ENCODE measurements at places on chromosomes 5 and 9.

DNA sequence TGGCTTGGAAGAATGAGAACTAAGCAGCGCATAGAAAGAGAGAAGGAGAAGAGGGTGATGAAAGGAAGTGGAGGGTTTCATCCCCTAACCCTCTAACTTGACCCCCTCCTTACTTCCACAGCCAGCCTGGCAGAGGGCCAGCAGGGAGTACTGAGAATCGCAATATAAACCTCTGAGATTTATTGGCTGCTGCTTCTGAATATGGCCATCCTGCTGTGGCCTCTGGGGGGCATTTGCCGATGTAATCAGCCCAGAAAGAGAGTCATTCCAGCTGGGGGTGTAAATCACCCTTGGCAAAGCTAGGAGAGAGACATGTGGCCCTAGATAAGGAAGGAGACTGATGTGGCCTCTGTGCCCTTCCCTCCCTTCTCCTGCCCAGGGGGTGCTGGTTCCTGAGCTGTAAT is 960 bp upstream of the GFRA3 start:
- DNase-seq: no peak

- no peak for DNase-seq
Observed at GRCh38 chr9:78533500-78533899, 236.6 kb downstream of the PSAT1 start.

DNA sequence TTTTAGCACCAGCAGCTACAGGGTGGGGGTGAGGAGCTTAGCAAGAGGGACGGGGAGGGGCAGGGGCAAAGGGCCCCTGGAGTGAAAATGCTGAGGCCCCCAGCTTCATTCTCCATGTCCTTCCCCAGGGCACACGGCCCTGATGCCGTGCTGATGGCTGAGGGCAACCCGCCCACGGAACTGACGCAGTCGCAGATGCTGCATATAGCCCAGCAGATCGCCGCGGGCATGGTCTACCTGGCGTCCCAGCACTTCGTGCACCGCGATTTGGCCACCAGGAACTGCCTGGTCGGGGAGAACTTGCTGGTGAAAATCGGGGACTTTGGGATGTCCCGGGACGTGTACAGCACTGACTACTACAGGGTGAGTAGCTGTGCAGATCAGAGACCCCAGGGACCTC is 285.6 kb downstream of the NTRK2 start:
- no peak for DNase-seq

DNA sequence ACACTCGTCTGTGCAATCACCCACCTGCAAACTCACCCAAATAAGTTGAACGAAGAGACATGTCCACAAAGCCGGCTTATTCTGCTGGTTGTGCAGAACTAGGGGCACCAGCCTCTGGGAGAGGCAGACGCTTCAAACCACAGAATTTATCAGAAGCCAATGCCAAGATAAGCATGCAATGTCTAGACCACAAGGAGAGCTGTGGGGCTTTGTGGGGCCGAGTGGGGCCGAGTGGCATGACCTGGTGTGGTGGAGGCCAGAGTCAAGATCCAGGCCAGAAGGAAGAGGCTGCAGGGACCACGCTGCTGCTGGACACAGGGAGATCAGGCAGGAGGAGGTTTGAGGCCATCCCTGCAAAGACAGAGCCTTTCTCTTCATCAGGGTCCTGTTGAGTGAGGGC is 259.0 kb downstream of the IRX2 start:
- DNase-seq: no peak

DNA sequence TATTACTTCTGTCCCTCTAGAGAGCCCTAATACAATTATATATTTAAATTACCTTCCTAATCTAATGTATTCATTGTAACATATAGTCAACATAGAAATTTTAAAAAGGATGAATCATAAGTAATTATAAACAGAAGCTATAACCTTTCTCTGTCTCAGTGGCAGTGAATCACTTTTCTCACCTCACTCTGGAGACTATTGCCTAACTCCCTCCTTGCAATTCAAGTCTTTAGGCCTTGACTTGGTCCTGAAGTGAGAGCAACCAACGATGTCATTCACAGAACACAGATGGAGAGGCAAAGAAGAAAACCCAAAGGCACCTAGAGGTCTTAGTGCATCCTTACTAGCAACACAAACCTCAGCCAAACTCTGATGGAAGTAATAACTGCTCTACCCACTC is 133.3 kb upstream of the DPYSL3 start:
- no peak for DNase-seq

DNA sequence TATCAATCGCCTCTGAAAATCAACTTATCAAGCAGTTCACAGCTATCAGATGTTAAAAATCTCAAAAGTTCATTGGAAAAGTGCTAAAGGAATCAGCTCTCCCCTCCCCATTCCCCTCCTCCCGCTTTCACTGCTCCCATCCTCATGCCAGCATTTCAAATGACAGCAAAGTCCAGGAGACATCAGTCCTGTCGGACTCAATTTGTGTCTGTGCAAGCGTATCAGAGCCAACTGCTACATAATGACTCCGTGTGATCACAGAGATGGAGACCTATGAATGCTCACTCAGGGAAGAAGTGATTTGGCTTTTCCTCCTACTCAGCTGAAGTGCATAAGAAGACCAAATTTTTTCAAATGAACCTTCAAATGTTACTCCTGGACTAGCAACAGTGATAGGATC is 937.2 kb upstream of the DMAC1 start:
- no peak for DNase-seq

GRCh38 chr9:99449726-99450125 is 227.6 kb downstream of the SEC61B start:
- no peak for DNase-seq

- DNase-seq: no peak
Observed at GRCh38 chr9:80789831-80790230, 899.5 kb downstream of the TLE1 start.

GRCh38 chr5:2493356-2493755 is 258.1 kb downstream of the IRX2 start:
- no peak for DNase-seq

DNA sequence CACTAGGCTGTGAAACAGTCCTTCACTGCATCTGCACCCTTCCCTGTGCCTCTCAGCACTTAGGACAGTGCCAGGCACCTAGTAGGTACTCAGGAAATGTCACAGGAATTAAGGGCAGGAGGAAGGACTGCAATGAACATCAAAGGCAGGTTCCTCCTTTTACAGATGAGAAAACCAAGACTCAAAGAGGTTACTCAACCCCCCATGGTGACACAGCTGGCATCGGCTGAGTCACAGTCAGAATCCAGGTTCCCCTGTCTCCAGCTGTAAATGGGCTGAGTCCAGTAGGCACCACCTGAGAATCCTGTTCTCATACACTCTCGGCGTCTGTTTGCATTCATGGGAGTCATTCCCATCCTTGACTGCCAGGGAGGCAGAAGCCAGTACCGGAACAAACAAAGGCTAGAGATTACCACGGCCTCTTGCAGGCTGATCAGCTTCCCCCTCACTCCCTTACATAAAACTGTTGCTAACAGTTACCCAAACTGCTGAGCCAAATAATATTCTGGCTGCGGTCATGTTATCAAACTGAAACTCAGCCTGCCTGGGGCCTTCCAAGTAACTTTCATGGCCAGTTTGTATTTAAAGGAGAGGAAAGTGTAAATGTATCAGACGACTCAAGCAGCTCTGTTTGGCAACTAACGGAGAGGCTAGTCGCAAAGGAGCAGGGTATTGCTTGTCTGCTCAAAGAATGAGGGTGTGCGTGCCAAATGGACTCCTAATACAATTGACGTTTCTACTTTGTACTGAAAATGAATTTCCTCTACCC is 201.7 kb downstream of the PAPPA start:
- no peak for DNase-seq

GRCh38 chr9:68651280-68651893 is 53.7 kb upstream of the PIP5K1B start:
- no peak for DNase-seq

DNA sequence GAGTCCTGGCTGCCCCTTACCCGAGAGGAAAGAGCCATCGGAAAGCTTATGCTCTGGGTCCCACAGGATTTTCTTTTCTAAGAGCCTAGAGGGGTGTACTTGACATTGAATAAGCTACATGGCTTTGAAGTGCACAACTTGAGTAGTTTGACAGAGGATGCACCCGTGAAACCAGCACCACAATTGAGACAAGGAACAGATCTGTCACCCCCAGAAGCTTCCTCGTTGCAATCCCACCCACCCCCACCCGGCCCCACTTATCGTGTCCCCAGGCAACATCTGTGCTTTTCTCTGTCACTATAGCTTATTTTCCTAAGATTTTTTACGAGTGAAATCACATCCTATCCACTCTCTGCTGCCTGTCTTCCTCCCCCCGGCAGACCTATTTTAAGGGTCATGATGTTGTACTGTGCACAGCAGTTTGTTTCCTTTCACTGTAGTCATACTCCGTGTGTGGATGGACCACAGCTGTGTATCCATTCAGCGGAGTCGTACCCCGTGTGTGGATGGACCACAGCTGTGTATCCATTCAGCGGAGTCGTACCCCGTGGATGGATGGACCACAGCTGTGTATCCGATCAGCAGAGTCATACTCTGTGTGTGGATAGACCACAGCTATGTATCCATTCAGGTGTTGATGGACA is 8.8 kb upstream of the FCN2 start:
- DNase-seq: no peak

DNA sequence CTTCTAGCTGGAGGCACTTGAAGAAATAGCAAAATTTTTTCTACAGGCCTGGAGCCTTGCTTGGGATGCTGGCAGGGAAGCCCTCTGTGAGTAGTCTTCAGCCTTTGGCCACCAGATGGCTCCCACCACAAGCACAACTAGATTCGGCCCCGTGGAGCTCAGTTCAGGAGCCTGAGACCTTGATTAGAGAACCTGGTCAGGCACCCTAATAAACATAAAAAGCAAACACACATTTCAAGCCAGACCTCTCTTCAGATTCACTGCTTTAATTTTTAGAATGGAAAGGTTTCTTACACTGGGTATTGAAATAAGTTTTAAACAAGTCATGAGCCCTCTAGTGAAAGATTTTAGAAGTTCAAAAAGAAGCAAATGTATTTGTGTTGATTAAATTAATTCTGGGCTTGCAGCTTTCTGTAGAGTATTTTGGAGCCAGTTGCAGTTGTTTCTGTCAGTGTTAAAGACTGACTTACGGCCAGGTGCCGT is 41.4 kb downstream of the GLRX start:
- DNase-seq: peak; percentile 53

DNA sequence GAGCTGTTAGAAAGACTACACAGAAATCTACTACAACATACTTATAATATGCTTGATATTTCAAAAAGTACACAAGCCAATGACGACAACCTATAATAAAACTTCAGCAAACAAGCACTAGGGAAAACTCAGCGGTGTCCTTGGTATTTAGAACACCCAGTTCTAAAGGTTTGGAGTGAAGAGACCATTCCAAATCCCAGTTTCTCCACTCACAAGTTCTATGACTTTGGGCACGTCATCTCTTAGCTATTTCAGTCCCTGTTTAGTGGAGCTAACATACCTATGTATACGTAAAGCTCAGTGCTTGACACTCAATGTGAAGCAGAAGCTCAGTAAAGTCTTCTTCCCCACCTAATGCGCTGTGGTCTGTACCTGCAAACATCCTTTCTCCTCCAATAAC is 52.8 kb downstream of the MLLT3 start:
- no peak for DNase-seq

GRCh38 chr5:170254056-170254455 is 21.3 kb downstream of the C5orf58 start:
- DNase-seq: no peak

GRCh38 chr9:113381909-113382411 is 5.2 kb upstream of the HDHD3 start:
- no peak for DNase-seq

GRCh38 chr9:124661271-124661670 is 109.8 kb downstream of the NR6A1 start:
- no peak for DNase-seq

- DNase-seq: no peak
Observed at GRCh38 chr5:124979251-124979650, 232.8 kb upstream of the ZNF608 start.

GRCh38 chr9:93684161-93684765 is 107.9 kb downstream of the PHF2 start:
- no peak for DNase-seq

- DNase-seq: no peak
Observed at GRCh38 chr9:24090566-24090965, 264.5 kb upstream of the ELAVL2 start.

DNA sequence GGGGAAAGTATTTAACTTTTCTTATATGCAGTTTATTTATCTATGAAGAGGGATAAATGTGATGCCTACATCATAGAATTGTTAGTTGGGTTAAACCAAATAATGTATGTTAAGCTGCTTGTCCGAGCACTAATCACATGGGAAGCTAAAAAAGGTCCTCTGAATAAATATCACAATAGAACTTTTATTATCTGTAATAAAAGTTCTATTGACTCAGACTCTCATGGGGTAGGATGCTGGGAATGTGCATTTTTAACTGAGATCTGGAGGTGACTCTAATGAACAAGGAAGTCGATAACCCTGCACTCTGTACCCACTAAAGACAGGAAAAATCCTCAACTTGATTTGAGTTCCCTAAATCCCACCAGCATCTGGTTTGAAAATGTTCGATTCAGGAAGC is 205.9 kb upstream of the IL12B start:
- no peak for DNase-seq

DNA sequence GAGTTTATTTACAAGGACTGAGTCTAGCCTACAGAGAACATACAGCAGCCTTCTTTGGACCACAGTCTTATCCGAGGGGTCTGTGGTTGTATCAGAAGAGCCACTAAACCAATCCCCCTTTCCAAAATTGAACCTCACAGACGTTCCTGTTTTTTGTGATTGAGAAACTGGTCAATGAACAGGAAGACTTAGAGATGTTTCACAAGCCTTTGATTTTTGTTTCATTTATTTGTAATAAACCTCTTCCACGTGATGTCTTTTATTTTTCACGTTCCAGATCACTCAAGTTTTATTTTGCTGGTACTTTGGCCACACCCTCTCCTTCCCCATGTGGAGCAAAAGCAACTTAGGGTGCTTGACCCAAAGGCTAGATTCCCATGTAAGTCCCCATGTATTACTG is 16.1 kb downstream of the CCT5 start:
- DNase-seq: no peak

GRCh38 chr9:116020146-116020545 is 133.4 kb upstream of the PAPPA start:
- DNase-seq: no peak

DNA sequence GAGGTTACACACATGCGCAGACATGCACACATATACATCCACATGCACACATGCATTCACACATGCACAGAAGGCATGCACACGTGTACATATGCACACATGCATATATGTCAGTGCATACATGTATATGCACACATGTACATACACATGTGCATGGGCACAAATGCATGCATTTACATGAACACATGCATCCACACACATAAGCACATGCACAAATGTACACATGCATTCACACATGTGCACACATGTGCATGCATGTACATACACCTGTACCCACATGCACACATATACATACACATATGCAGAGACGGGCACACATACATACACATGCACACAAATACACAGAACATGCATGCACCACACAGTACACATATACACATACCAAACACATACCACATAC is 97.7 kb downstream of the SYK start:
- DNase-seq: no peak

- DNase-seq: no peak
Observed at GRCh38 chr9:68739621-68740174, 34.7 kb downstream of the PIP5K1B start.

Measured in stimulated activated CD4-positive, alpha-beta T cell treated with anti-CD3 and anti-CD28 coated beads, TNF-alpha, amount 100 ng/mL, for 48 hours (primary cell).